ENCODE measurements at places on chromosomes 6 and 20. TPM values are rescaled to one million over a fixed set of nuclear protein-coding genes. Genes with fewer than 3 reads are reported as not detected.
A peak's percentile ranks its signal among the peaks of the same experiment; 100 is the strongest.

The CENPB gene
- 52.2 TPM for polyA plus RNA-seq

The ZNF165 gene
- 3.9 TPM for polyA plus RNA-seq

The RBPJL gene
- 0.06 TPM for polyA plus RNA-seq

The EYA4 gene
- polyA plus RNA-seq: 19.3 TPM

The CGA gene
- not detected for polyA plus RNA-seq

The OOEP gene
- 0.38 TPM for polyA plus RNA-seq

The PTK6 gene
- polyA plus RNA-seq: 0.53 TPM

The BTBD3 gene
- polyA plus RNA-seq: 78.2 TPM

The CYP39A1 gene
- 8.1 TPM for polyA plus RNA-seq

The HLA-DRB5 gene
- polyA plus RNA-seq: 13.5 TPM

The TEAD3 gene
- polyA plus RNA-seq: 53.0 TPM

- DNase-seq: no peak
These were observed 98.1 kb upstream of the THEMIS start for GRCh38 chr6:127998985-127999384.

- no peak for DNase-seq
These were observed 214.2 kb upstream of the SUPT3H start for GRCh38 chr6:45591890-45592289.

DNA sequence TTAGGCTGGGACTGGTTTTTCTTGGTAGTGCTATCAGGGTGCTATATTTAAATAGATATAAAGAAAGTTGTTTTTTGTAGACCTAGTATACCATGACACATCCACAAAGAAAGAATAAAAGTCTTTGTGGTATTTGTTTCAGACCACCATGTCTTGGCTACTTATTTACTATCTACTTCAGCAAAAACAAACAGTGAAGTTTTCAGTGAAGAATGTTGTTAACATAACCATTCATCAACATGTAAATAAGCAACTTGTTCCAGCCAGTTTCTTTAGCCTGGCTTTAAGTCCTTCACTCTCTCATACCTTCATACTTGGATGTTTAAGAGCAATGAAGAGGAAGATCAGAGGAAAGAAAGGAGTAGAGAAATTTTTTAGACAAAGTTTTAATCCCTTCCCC is 624.1 kb downstream of the CD109 start:
- DNase-seq: no peak

DNA sequence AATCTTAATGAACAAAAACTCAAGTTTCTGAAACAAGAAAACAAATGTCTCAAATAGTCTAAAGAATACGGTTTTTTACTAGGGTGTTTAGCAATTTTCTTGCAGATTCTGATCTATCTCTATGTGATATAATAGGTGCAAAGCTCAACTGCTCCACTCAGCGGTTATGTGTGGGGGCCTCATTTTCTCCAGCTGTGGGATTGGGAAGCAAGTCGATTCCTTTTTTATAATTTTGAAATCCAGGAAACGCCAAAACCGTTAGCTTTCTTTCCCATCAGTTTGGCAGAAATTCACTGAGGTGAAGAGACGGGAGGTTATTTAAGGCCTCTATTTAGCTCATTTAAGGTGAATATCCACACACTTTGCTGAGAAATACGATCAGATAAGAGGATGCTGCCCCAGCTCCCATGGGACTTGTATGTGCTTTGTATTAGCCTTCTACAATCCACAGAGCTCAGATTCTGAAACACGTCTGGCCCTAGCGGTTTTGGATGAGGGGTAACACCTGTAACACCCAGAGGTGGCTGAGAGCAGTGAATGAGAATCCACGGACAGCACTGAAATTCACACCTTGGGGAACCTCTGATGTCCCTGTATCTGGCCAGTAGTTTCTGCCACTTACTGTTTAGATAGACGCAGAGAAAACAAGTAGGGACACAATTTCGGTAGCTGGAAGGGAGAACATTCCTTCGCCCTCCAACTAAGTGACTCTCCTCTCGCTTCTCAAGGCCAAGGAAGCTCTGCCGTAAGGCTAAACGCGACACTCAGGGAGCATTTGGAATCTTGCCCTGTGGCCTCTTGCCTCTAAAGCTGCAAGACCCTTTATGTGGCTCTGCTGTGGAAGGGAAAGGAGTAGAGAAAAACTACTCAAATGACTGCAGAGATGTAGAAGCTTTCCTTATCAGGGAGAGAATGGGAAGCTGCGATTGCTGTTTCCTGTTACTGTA is 6.5 kb upstream of the BCAS4 start:
- no peak for DNase-seq

- no peak for DNase-seq
These were observed 4.2 kb downstream of the CLIC5 start for GRCh38 chr6:46011188-46012085.

DNA sequence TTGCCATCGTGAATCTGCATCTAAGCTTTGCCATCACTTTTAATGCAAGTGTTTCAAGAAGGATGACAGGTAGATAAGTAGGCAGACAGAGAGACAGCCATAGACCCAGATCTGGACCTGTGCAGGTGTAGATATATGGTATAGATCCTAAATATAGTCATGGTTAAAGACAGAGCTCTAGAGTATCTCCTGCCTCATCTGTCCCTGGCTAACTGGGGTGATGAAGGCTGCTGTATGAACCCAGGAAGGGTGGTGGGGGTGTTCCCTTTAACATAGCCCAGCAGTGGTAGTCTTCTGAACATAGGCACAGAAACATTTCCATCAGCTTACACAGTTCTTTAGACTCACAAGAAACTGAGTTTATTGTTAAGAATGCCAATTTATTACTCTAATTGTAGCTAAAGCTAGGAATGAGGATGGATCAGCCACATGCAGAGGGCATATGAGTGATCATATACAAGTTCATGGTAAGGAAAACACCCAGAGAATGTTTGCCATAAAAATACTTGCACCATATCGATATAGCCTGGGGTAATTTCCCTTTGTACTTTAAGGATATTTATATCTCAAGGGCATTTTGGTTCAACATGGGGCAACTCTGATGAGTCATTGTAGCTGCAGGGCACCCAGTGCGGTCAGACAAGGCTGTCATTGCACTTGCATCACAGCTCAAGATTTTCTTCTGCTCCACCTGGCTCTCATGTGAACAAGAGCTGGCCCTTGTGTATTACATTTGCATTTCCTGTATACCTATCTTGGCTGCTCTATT is 587.2 kb downstream of the EPM2A start:
- DNase-seq: no peak

- no peak for DNase-seq
These were observed 347.1 kb downstream of the CDKAL1 start for GRCh38 chr6:20881365-20881764.

DNA sequence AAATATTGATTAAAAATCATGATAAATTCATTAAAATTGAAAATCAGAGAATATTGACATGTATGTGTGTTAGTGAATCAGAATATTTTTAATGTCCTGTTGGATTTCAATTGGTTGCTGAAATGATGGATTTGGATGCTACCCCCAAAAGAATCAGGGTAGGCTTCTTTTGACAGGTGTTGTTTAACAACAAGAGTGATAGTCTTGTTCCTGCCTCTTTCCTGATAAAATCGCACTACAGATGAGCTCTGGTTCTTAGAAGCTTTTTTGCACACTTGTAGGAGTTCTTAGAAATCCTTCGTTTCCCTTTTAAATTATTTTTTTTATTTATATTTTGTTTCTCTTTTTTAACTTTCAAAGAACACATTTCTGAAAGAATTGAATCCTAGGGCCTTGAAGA is 259.5 kb downstream of the FARS2 start:
- DNase-seq: no peak

- DNase-seq: no peak
These were observed at the start of gene CASS4 for GRCh38 chr20:56411759-56412472. Gene CASS4, plus strand, starts transcription at chr20:56412260. Its CDS starts 199 bp downstream, at chr20:56412459.

DNA sequence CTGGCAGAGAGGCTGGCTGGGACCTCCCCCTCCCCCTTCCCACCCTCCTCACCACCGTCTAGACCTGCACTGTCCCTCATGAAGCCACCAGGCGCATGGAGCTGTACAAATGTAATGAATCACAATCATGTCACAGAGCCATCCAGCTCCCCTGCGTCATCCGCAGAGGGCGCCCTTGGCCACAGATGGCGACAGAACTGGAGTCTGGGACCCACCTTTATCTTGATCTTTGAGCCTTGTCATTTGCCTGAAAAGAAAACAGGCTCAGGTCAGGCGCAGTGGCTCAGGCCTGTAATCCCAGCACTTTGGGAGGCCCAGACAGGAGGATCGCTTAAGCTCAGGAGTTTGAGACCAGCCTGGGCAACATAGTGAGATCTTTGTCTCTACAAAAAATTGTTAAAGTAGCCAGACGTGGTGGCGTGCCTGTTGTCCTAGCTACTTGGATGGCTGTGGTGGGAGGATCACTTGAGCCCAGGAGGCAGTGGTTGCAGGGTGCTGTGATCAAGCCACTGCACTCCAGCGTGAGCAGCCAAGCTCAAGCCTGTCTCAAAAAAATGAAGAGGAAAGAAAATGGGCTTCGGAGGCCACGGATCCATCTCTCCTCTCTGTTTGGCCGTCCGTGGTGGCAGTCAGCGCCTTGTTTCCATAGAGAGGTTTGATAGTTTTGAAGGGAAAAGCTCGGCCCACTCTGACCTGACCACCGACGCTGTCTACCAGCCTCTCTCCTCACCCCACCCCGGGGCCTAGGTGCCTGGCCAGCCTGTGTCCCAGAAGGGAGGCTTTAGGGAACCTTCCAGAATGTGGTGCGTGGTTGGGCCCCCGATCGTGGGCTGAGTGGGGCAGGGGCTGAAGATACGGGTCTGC is 6.2 kb downstream of the COL9A3 start:
- no peak for DNase-seq

DNA sequence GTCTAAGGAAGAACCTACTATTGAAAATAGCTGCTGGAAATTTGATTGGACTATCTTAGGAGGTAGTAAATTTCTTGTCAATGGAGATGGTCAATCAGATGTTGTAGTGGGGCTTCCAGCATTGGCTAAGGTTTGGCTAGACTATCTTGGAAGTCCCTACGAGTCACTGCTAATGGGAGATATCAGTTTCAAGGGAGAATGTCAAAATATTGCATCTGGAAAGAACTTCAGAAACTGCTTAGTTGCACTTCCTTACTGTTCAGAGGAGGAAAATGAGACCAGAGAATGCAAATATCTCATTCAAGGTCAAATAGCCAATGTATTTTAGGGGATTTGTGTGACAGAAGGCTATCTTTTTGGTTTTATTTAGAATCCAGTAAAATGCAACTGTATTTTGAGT is 53.5 kb upstream of the CCN2 start:
- DNase-seq: no peak

DNA sequence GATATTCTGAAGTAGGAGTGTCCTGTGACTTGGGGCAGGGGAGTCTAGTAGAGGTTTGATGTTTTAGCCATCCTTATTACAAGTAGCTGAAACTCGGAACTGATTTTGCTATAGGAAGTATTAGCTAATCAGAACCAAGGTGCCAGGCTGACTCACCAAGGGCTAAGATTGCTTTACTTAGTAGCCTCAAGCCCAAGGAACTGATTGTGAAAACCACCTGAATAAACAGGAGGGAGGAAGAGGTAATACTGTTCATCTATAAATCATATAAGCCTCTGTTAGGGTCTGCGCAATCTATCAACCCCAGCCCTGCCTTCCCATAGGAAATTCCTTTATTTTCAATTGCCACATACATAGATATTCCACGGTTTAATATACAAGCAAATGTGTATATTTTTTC is 54.4 kb downstream of the GNAS start:
- no peak for DNase-seq

- no peak for DNase-seq
These were observed 115.3 kb upstream of the ECI2 start for GRCh38 chr6:4250645-4251044.

DNA sequence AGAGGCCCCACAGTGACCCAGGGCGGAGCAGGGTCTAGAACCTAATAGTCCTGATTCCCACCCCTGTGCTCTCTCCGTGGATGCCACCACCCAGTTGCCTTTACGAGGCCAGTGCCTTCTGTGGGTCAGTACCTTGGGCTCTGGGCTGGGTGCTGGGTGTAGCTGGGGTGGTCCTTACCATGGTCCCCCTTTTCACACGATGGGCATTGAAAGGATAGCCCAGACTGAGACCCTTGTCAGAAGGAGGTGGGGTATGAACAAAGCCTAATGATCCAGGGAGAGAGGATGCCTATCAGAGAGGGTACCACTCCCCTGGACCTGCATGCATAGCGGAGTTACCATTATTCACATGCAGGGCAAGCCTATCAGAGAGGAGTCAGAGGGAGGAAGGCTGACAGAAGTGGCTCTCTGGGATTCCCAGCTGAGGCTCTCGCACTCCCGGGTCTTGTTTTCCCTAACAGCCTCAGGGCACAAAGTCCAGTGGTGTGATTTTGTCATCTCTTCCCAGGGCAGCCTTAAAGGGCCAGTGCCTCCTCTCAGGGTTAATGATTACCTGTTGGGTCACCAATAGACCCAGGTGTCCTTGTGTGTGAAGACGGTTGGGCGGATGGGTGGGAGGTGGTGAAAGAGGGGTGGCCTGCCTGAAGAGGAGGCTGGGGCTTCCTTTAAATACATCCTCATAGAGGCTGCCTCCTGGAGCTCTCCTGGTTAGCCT is 36.2 kb downstream of the VEGFA start:
- no peak for DNase-seq

- no peak for DNase-seq
These were observed 3.5 kb downstream of the PAX1 start for GRCh38 chr20:21708738-21709534.

DNA sequence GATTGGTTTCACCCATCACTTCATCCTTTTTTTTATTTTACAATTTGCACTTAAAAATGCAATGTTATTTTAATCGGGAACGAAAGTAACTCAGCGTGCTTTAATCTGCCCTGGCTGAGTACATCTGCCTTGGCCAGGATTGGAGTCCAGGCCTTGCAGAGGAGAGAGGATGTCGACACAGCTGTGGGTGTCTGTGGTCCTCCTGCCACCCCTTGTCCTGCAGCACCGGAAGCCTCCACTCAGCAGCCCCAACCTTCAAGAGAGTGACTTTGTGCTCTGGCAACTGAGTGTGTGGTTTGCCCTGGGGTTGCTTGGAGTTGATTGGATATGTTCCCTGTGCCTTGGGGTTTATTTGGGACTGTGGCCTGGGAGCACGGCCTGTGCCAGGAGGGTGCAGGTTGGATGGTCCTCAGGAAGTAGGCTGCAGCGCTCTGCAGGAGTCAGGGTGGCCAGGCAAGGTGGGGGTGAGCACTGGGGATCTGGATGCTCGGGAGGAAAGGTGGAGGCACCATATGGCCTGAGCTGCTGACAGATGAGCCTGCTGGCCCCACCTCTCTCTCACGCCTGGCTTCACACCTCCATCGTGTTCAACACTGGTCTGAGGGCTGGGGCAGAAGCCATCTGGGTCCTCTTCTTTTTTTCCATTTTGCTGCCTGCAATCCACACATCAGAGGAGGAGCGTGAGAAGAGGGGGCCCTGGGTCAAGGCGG is 4.3 kb downstream of the MYT1 start:
- DNase-seq: no peak

GRCh38 chr6:36546308-36546919 is 865 bp downstream of the STK38 start:
- DNase-seq: peak; percentile 23
